ENCODE measurements at places on chromosomes 2 and 18.

GRCh38 chr2:172836347-172836821, 100.7 kb downstream of the RAPGEF4 start:
- DNase-seq, result no peak

GRCh38 chr2:159176555-159176954, 109.9 kb downstream of the WDSUB1 start:
- DNase-seq, result no peak

DNA sequence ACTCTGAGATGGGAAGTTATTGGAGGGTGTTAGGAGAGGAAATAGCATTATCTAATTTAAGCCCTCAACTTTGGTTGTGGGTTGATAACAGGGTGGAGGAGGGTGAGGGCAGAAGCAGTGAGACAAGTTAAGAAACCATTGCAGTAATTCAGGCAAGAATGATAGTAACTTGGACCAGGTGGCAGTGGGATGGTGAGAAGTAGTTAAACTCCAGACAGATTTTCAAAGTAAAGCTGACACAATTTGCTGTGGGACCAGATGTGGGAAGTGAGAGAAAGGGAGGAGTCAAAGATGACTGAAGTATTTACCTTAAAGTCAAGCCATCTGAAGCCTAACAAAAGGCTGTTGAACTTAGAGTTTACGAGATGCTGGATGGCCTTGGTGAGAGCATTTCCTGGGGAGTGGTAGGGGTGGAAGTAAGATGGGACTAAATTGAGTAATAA, 163.2 kb upstream of the KLF7 start:
- DNase-seq, result no peak

DNA sequence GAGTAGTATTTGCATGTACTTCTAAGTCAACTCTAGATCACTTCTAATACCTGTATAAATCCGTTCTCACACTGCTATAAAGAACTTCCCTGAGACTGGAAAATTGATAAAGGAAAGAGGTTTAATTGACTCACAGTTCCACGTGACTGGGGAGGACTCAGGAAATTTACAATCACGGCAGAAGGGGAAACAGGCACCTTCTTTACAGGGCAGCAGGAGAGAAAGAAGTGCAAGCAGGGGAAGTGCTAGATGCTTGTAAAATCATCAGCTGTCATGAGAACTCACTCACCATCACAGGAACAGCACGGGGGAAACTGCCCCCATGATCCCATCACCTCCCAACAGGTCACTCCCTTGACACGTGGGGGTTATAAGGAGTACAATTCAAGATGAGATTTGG, 24.0 kb upstream of the SLC35F5 start:
- DNase-seq, result no peak

DNA sequence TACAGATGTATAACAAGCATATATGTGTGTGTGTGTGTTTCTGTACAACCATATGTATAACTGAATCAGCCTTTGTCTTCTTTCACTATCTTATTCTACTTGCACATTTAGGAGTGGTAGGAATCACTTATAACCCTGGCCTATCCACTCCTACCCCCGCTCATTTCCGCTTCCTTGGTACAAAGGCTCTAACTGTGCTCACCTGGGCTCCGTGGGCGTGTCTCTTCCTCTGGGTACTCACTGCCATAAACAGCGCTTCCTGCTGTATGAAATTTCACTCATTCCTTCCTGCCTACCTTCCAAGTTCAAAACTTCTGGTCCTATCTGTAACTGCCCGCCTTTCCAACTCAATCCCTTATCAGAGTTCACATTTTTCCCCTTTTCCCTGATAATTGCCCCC, 815.5 kb downstream of the EPHA4 start:
- no peak for DNase-seq

GRCh38 chr2:154556146-154556545, 142.3 kb upstream of the KCNJ3 start:
- DNase-seq, result no peak

DNA sequence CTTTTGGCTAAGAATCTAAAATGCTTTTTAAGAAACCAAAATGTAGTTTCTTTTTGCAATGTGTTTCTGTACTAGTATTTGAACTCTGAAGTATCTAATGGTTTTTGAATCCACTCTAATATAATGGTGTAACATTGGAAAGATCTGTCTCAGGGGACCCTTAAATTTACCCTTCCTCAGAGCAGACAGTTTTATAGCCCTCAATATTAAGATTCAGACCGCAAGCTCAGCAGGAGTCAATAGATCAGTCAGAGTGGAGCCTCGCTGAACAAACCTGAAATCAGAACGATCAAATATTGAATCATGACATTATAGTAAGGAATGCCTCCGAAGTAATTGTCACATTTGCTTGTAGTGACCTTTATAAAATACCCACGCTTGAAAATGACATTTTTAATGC, 18.3 kb downstream of the SGPP2 start:
- no peak for DNase-seq

DNA sequence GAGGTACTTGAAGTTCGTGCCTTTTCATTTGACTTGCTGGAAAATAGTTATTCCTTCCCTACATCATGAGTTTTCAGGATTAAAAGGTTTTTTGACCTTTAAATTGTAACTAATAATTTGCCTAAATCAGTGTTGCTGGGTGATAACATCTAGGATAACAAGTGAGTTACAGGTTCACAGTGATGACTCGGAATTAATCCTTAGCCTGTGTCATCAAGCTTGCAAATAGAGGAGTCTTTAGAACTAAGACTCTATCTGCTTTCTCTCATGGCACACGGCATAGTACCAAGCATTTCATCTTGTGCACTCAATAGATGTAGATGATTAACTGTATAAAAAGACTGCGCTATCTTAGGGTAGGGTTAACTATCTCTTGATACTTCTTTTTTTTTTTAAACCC, 79.5 kb downstream of the CAMKMT start:
- DNase-seq, result no peak

GRCh38 chr18:44777457-44778192, 96.9 kb downstream of the SETBP1 start:
- no peak for DNase-seq

- DNase-seq, result no peak
Measured at GRCh38 chr2:71330155-71330554, 1.4 kb upstream of the ZNF638 start.

GRCh38 chr2:30569946-30570345, 122.9 kb downstream of the LCLAT1 start:
- DNase-seq, result no peak

GRCh38 chr2:170243118-170243837, 65.3 kb downstream of the MYO3B start:
- DNase-seq, result no peak

- DNase-seq, result no peak
Measured at GRCh38 chr18:51151185-51151567, 46.3 kb downstream of the MEX3C start.

- no peak for DNase-seq
Measured at GRCh38 chr18:75395137-75395536, 32.4 kb downstream of the SMIM21 start.

GRCh38 chr2:240918258-240919091, 12.3 kb downstream of the CROCC2 start:
- DNase-seq, result no peak

DNA sequence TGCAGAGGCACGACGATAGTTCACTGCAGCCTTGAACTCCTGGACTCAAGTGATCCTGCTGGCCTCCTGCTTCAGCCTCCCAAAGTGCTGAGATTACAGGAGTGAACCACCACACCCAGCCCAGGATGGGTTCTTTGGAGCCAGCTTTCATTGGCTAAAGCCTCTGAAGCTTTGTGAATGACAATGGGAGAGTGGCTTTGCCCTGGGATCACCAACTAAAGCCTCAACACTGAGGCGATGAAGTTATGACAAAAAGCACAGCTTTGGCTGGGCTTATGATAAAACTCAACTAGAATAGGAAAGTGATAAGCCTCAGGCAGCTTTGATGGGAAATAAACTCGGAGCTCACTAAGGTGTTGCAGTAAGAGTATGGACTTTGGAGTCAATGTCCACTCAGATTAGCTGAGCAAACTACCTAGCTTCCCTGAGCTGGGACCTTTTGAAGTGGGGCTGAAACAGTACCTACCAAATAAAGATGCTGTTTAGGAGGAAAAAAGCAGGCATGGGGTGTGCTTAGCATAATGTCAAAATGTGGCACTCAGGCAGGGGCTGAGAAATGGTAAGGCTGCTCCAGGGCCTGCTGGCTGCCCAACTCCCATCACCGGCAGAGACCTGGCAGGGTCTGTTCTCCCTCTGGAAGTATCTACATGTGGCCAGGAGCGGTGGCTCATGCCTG, 4.3 kb downstream of the TMEM127 start:
- no peak for DNase-seq

DNA sequence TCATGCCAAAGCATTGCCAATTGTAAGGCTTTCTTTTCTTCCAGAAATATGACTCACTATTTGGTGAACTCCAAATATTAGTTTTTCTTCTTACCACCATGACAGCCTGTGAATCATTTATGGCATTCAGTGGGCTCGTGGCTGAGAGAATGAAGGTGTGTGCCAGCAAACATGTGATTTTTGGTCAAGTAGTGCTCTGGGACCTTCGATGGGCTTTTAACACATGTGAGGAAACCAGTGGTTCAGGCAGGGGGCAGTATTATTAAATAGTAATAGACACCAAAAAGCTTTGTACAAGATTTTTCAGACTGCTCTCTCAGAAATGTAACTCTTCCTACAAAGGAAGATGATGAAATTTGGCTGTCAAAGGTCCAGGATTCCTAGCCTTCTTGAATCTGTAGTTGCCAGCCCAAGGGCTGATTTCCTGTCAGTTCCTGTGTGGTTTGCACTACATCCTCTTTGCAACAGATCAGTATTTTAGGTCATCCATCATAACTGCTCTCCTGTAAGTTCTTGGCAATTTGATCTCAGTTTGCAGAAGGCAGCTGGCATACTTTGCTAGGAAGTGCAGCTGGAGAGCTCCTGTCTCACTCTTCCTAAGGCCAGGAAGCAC, 64.3 kb downstream of the BABAM2 start:
- no peak for DNase-seq

DNA sequence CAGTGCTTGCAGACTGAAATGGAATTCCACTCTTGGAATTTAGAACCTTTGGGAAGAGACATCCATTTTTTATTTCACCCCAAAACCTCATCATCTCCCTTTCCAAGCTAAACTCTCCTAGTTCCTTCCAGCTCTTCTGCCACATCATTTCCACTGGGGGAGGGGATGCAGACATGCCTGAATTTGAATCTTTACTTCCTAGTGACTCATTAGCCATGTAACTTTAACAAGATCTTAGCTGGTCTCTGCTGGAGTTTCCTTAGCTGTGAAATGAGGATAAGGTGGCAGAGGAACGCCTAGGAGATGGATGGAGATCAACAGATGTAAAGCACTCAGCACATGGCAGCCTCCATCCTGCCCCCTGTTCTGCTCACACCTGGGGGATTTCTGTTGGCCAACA, 266.8 kb downstream of the EN1 start:
- DNase-seq, result no peak

DNA sequence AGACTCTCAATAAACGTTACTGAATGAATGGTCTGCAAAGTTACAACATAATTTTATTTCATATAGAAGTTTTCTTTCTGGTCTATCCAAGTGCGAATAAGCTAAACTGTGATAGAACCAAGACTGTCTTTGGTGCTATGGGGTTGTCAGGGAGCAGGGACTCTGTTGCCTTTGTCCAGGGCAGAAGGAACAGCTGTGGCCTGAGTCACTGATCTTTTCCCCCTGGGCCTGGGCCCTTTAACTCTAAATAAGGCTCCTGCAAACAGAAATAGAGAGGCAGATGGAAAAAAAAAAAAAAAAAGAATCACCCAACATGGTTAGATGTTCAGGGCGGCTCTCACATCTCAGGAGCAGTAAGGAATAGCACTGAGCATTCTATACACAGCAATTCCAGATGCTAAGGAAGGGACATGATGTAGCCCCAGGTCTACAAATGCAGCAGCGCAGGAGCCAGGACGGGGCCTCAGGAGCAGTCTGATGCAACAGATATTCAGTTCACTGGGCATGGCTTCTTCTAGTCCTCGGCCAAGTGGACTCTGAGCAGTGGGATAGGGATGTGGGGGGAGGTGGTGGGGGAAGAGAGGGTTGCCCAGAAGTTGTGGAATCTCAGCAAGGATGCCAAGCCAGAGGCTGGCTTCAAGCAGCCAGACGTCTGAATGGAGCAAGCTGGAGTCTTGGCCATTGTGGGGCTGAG, 247.1 kb upstream of the SIX2 start:
- DNase-seq, result no peak

GRCh38 chr2:56047136-56047535, 123.6 kb upstream of the EFEMP1 start:
- no peak for DNase-seq

DNA sequence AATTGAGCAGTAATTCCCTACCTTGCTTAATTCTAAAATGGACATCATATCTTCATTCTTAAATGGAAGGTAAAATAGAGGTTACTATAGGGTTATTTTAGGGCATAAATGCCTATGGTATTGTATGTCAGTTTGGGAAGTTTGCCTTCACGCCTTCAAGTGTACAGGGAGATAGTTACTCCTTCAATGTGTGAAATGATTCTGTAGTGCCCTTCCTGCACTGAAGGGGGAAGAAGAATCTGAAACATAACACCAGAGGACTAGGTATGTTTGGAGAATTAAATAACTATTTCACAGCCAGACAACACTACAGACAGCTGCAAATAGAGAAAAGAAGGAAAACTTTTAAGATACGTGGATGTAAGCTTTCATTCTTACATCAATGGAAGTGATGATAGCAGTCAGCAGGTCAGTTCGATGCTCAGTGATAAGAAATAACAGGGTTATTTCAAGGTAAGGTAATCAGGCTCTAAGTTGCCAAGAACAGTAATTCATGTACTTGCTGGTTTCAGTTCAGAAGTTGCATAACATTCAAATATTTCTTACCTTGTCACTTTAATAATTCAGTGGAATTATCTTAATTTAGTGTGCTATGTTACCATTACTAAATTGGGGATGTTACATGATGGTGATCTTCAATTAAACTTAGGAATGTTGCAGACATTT, 4.0 kb downstream of the PKP4 start:
- no peak for DNase-seq

DNA sequence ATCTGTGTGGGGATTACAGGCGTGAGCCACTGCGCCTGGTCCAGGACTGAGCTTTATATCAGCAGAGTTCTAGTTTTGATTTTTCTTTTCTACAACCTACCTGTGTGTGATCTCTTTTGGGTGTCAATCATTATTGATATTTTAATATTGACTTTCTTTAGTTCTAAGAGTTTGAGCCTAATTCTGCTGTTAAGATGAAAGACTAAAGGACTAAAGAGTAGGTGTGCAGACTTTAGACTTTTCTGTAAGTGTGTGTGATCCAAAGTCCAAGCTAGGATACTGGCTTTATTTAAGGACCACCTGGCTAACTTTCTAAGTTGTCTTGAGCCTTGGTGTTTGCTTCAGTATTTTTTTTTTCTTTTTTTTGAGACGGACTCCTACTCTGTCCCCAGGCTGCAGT, 12.4 kb downstream of the CASP10 start:
- DNase-seq, result no peak

DNA sequence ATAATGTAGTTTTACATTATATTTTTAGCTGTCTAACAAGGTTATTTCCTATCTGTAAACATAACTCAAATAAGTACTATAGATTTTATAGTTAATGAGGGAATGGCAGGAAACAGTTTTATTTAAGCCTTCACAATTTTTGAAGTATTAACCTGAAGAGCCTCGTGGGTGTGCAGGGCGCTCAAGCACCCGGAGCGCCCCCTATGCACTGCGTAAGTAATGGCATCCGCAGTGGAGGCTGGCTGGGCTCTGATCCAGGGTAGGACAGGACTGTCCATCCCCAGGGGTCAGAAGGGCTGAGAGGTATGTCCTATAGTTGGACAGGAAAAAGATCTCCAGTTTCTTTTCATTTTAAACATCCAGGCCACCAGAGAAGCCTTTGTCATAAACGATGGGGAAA, 8.2 kb upstream of the GBX2 start:
- DNase-seq, result no peak
